ENCODE measurements at places on chromosomes 11 and 22. TPM values are rescaled to one million over a fixed set of nuclear protein-coding genes. Genes with fewer than 3 reads are reported as not detected.

Gene TIMP3
- 175 TPM for total RNA-seq

Gene OR52H1
- 0.56 TPM for total RNA-seq

Gene CSNK2A3
- 1.9 TPM for total RNA-seq

Gene NXPE2
- total RNA-seq: not detected

Gene OR10A2
- not detected for total RNA-seq

Gene EXPH5
- under 0.01 TPM for total RNA-seq

Gene TSPAN32
- not detected for total RNA-seq

Gene MMP12
- not detected for total RNA-seq

Gene OR8D4
- total RNA-seq: not detected

Gene CABP4
- 0.28 TPM for total RNA-seq

Gene ZNF214
- 3.1 TPM for total RNA-seq

Gene FADS3
- total RNA-seq: 92.8 TPM

Gene ZNF195
- 16.7 TPM for total RNA-seq

Gene UPK3A
- total RNA-seq: not detected

Gene TMPRSS5
- 0.28 TPM for total RNA-seq

Gene OR9Q2
- not detected for total RNA-seq

Gene ASPHD2
- 2.5 TPM for total RNA-seq

Gene LMO2
- total RNA-seq: 8.2 TPM

Gene OR51B5
- total RNA-seq: 0.28 TPM

Gene PTGDR2
- total RNA-seq: 2.3 TPM

Gene PRCP
- 64.0 TPM for total RNA-seq

Gene SPDYC
- not detected for total RNA-seq

Gene SLC22A6
- total RNA-seq: not detected

Gene TBX1
- 0.85 TPM for total RNA-seq

Gene PRG3
- total RNA-seq: not detected

Gene AIFM3
- 0.56 TPM for total RNA-seq

Gene OR51I1
- total RNA-seq: not detected

Gene MS4A1
- not detected for total RNA-seq

Gene TEAD1
- 65.7 TPM for total RNA-seq

Gene EIF4G2
- total RNA-seq: 696 TPM

Gene ZC3H12C
- 16.1 TPM for total RNA-seq

Gene KLHDC7B
- total RNA-seq: under 0.01 TPM

Measured in regular cardiac myocyte (primary cell).